Stomach (tissue), 19 donors: ENCODE measurements at places on chromosomes 16 and 17. TPM values are rescaled to one million over a fixed set of nuclear protein-coding genes. Genes with fewer than 3 reads are reported as not detected.

DNA sequence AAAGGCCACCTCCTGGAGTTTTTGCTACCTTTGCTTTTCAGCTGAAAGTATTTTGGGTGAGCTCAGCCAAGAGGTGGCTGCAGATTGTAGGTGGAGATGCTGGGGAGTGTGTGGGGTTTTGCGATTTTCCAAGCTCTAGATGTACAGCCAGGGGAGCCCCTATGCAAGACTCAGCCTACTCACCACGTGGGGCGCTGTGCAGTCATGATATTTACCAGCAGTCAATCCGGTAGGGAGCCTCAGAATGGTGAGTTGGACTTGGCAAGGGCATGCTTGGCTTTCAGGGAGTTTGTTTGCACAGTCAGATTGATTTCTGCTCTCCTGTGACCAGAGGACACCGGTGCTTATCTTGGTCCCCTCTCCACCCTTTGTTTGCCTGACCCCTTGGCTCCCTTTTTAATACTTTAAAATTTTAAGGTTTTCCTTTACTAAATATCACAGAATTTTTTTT is 175.3 kb downstream of the UTP18 start:
- peak; percentile 82 for DNase-seq
- no peak overlapping the region for H3K27ac ChIP-seq
- H3K4me3 ChIP-seq: no peak overlapping the region
- no peaks in the 10 kb centered on the region for H3K4me1 ChIP-seq

DNA sequence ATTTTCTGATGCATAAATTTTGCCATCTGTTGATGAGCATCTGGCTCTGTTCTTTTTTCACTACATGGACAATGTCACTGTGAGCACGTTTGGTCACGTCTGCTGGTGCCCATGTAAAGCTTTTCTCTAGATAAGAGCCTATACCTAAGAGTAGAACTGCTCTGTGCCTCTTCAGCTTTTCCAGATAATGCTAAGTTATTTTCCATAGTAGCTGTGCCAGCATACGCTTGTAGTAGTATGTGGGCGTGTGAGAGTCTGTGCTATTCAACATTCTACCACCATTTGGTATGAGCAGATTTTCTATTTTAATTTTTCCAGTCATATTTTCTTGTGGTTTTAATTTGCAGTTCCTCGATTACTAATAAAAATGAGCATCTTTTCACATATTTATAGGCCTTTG is 33.2 kb downstream of the VPS35L start:
- H3K36me3 ChIP-seq: peaks cover 57% of the 10 kb centered on the region
- no peak overlapping the region for H3K27ac ChIP-seq
- no peaks in the 10 kb centered on the region for H3K4me1 ChIP-seq
- H3K4me3 ChIP-seq: no peak overlapping the region
- H3K27me3 ChIP-seq: no peaks in the 10 kb centered on the region

DNA sequence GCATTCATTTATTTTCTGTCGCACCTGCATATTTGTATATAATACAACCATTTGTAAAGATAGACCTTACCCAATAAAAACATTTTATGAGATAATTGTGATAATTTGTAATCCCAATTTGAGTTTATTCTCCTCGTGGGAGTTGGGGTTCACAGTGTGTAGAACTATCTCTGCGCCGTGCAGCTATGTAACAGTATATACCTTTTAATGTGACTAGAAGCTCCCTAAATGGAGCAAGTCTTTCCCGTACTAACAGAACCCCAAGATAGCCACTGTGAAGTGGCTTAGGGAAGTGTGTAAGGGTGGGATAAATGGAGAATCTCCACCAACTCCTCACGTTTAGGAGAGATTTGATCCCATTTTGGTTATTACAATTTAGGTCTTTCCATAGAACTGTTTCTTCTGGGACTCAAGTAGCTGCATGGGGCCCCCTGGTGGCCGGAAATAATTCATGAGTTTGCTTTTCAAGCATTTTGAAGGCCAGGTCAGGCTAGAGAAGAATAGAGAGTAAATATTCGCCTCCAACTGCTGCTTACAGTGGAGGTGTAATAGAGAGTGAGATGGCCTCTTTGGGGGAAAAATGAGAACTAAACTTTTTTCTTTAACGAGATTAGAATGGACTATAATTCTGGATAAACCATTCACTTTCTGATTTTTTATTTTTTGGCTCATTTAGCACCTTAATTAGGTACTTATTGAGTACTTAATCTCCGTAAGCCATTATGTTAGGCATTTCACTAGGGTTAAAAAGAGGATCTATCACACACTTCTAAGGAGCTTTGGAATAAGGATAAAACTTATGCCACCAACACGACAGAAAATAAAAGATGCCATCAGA is 4.5 kb downstream of the TMEM100 start:
- H3K4me3 ChIP-seq: no peak overlapping the region
- peaks cover 7% of the 10 kb centered on the region for H3K36me3 ChIP-seq
- no peak overlapping the region for H3K27ac ChIP-seq
- H3K4me1 ChIP-seq: no peaks in the 10 kb centered on the region

Gene CLEC18B
- not detected for total RNA-seq

Gene AKAP1
- 127 TPM for total RNA-seq

Gene ADAD2
- total RNA-seq: 0.18 TPM

Gene KRTAP4-5
- total RNA-seq: not detected

Gene ZG16
- total RNA-seq: 33.6 TPM
